ENCODE measurements at places on chromosomes 1 and 21. TPM values are rescaled to one million over a fixed set of nuclear protein-coding genes. Genes with fewer than 3 reads are reported as not detected.

PLA2G5 gene
- total RNA-seq, result not detected

VWA1 gene
- 15.1 TPM for total RNA-seq

PCP4 gene
- not detected for total RNA-seq

CFHR1 gene
- 0.15 TPM for total RNA-seq

FCRL2 gene
- total RNA-seq, result not detected

ZNF648 gene
- total RNA-seq, result not detected

DDR2 gene
- 0.47 TPM for total RNA-seq

CD1C gene
- total RNA-seq, result not detected

CRP gene
- not detected for total RNA-seq

CD1D gene
- total RNA-seq, result 0.08 TPM

NFYC gene
- 41.8 TPM for total RNA-seq

KRTAP21-2 gene
- total RNA-seq, result not detected

S100A9 gene
- 0.46 TPM for total RNA-seq

TAL1 gene
- not detected for total RNA-seq

SLC25A34 gene
- total RNA-seq, result 0.24 TPM

AADACL4 gene
- not detected for total RNA-seq

TSSK3 gene
- 0.15 TPM for total RNA-seq

GSTM3 gene
- total RNA-seq, result 22.0 TPM

ETV3L gene
- not detected for total RNA-seq

CYP4Z1 gene
- not detected for total RNA-seq

PCP4L1 gene
- total RNA-seq, result 0.12 TPM

TMEM39B gene
- total RNA-seq, result 10.5 TPM

TMPRSS2 gene
- 0.09 TPM for total RNA-seq

LRRC71 gene
- 0.23 TPM for total RNA-seq

RNU5D-1 gene
- not detected for total RNA-seq

YIPF1 gene
- 13.7 TPM for total RNA-seq

CD247 gene
- total RNA-seq, result 0.72 TPM

RIPK4 gene
- 21.2 TPM for total RNA-seq

EDARADD gene
- total RNA-seq, result 3.6 TPM

TNFRSF14 gene
- total RNA-seq, result 0.55 TPM

ADAMTS5 gene
- total RNA-seq, result not detected

FAM72A gene
- 10.6 TPM for total RNA-seq

BEND5 gene
- not detected for total RNA-seq

SLC22A15 gene
- total RNA-seq, result 1.0 TPM

CD164L2 gene
- not detected for total RNA-seq
